ENCODE measurements at places on chromosomes 1 and 21. TPM values are rescaled to one million over a fixed set of nuclear protein-coding genes. Genes with fewer than 3 reads are reported as not detected.
A peak's percentile ranks its signal among the peaks of the same experiment; 100 is the strongest.

The DIO1 gene
- total RNA-seq: 39.4 TPM

The VHLL gene
- not detected for total RNA-seq

- no peak for DNase-seq
These were observed 5.8 kb downstream of the PDZK1 start for GRCh38 chr1:145701306-145701862.

DNA sequence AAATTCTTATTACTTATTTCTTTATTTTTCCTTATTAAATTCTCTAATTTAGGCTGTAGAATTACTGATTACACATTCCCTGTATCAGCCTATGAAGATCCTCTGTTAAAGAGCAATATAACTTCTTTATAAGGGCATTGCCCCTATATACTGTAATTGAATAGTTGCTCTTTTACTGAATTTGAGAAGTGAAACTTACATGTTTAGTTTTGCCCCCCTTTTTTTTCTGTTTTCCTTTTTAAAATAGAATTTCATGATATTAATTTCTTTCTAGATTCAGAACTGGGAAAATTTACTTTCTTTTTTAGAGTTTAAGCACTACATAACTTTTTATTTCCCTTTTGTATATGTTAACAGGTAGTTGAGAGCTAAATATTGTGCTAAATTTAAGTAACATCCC is 29.5 kb upstream of the PGM1 start:
- no peak for DNase-seq

The OR2T1 gene
- total RNA-seq: not detected

DNA sequence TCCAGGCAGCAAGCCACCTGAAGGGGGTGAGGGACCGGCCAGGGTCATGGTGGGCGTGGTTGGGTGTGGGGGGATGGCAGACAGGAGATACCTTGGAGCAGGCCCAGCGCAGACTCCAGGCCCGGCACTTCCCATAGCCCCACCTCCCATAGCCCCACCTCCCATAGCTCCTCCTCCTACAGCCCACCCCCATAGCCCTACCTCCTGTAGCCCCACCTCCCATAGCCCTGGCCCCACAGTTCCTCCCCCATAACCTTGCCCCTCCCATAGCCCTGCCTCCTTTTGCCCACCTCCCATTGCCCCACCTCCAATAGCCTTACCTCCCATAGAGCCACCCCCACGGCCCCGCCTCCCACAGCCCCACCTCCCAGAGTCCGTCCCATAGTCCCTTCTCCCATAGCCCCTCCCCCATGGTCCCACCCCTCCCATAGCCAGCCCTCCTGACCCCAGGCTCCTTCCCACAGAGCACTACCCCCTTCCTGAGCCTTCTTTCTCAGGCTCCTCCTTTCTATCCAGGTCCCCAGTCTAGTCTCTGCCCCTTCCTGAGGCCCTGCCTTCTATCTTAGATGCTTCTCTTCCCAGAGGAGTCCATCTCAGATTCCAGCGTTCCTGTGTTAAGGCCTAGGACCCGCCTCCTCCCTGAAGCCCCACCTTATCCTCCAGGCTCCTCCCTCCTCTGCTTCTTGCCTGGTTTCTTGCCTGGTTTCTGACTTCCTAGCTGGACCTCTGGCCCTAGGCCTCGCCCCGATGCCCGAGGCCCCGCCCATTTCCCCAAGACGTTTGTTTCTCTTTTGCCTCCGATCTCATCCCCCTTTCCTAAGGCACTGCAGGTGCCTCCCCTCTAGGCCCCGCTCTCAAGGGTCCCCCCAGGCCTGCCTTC is 46.8 kb downstream of the PTPRU start:
- peak; percentile 53 for DNase-seq

DNA sequence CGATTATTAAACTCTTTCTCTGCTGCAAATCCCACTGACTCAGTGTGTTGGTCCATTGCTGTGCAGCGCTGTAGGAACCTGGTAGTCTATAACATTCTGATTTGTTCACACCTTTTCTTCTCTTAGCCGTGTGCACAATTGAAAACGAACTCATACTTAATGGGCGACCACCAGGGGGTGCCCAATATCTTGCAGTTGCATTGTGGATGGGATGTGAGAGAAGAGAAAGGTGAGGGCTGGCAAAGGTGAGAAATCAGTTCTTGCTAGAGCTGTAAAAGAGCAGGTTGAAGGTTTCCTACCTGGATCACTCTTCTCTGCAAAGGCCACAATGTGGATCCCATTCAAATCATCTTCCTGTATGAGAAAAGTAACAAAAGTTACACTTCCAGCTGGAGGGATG is 51.0 kb downstream of the CASQ2 start:
- no peak for DNase-seq

GRCh38 chr1:54464477-54465146 is 58.4 kb upstream of the SSBP3 start:
- DNase-seq: no peak

- DNase-seq: no peak
These were observed 9.4 kb upstream of the POU3F1 start for GRCh38 chr1:38055965-38056364.

GRCh38 chr1:102191723-102192122 is 195.0 kb upstream of the OLFM3 start:
- DNase-seq: no peak

The NPHS2 gene
- total RNA-seq: not detected

- DNase-seq: no peak
These were observed 814 bp downstream of the A3GALT2 start for GRCh38 chr1:33319949-33320618.

The FAM72C gene
- total RNA-seq: not detected

DNA sequence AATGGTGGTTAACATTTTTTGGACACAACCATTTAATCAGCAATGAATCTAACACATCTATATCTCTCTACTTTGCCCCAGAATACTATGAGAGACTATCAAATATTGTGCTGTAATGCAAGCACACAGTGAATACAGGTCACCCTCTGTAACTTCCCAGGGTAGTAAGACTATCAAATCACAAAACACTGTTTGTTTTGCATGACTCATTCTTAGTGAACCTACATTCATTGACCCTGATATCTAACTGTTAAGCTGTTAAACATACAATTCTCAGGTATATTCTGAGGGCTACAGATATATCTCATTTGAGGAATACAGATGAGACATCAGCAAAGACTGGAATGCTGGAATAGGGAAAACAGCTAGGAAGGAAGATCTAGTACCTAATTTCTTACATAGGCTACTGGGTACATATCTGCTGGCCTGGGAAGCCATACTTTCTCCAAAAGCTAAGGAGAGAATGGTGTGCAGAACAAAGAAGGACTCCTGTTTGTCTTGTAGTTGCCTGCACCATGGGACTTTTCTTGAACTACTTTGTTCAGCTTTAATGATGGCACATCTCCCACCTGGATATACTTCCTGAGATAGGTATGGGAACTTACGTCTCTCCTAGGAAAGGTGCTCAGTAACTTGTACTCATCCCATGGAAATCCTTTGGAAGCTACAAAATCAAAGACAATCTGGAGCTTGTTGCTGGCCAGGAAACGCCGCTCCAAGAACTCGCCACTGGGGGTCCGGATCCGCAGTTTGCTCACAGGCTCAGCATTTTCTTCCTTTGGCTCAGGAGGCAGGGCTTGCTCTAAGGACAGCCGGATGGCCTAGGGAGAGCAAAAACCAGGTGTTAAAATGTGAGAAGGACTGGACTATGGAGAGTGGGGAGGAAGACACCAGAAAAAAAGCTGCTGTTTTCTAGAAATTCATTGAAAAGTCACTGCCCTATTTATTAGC is 51.9 kb upstream of the DMRTA2 start:
- no peak for DNase-seq

The PIK3R3 gene
- total RNA-seq: 3.1 TPM

The ATP6V1G3 gene
- total RNA-seq: not detected

GRCh38 chr1:61241411-61241838 is 159.1 kb downstream of the NFIA start:
- DNase-seq: no peak

The CFAP107 gene
- total RNA-seq: not detected

DNA sequence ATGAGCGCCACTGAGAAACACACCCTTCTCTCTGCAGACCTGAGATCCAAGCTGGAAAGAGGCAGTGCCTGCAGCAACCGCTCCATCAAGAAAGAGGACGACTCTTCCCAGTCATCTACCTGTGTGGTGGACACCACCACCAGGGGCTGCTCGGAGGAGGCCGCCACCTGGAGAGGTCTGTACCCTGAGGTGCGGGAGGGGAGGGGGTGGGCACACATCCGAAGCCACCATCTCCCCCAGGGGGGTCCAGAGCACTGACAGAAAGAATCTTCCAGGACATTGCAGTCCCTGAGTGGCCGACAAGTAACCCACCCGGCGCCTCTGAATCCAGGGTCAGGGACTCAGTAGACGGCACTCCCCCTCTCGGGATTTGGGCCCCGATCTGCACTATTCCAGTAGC is 23.0 kb downstream of the TMEM201 start:
- DNase-seq: no peak

GRCh38 chr1:73104749-73105148 is 822.4 kb upstream of the NEGR1 start:
- no peak for DNase-seq

DNA sequence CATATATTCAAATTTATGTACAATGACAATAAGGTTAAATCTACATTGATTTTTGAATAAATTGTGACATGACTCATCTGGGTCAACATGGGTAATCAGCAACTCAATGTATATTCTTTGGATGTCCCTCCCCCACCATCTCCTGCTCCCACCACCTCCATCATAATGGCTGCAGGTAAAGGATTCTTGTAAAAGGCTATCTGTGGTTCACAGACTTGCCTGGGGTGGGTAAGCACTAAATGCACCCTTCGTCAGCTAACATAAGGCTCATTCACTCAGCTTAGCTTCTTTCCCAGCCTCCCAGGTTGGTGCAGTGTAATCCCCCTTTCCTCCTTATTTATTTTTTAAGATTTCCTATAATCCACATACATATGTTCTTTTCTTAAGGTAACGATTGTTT is 355.7 kb upstream of the DPYD start:
- DNase-seq: no peak

DNA sequence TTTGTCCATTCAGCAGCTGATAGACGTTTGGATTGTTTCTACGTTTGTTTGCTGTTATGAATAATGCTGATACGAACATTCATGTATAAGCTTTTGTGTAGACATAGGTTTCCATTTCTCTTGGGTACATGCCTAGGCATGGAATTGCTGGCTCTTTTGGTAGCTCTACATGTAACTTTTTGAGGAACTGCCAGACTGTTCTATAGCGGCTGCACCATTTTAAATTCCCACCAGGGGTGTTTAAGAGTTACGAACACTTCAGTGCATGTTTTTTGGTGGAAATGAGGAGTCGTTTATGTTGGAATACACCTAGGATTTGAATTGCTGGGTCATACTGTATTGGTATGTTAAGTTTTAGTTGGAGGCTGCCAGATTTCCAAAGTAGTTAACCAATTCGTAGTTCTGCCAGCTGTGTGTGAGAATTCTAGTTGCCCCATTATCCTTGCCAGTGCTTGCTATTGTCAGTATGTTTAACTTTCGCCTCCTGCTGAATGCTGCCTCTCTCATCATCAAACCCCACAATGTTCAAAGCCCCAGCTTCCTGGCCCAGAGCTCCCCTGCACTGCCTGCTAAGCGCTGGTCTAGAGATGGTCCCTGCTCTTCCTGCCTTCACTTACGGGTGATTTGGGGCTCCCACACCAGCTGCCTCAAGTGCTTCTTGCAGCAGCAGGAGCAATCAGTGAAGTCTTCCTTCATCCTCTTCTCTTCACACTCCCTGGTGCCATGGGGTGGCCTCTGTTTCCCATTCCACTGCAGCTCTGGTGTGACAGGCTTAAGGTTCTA is 81.0 kb downstream of the MAN1C1 start:
- DNase-seq: no peak

- DNase-seq: peak; percentile 28
These were observed 36.7 kb upstream of the SLC19A1 start for GRCh38 chr21:45578811-45579381.

The NUP210L gene
- 0.10 TPM for total RNA-seq

- no peak for DNase-seq
These were observed 1943.0 kb downstream of the MRPL39 start for GRCh38 chr21:23664193-23664694.

The SLC44A5 gene
- total RNA-seq: 0.33 TPM

DNA sequence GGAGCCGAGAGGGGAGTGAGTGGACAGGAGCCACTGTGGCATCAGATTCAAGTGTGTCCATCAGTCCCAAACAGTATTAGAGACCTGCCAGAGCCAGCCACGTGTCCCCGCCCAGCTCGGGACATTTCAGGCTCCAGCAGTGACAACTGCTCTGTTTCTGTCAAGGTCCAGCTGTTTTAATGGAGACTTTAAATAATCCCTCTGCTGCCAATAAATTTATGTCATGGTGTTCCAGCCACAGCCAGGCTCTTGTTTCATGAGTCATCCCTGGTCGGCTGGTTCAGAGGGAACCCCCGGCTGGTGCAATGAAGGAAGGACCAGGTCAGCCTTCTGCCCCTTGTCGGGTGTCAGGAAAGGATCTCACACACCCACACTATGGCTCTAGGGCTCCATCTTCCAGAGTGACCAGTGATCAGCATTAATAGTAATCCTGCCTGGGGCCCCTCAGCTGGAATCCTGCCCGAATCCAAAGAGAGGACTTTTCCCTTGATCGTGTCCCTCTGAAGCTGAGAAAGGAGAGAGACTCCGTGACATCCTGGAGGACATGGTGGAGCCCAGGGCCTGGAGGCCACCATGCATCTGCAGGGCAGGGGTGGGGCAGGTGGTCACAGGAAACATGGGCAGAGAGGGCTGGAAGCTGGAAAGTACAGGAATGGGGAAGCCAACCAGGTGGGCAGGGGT is 197.3 kb downstream of the MATN1 start:
- DNase-seq: peak; percentile 36

The SELE gene
- total RNA-seq: 0.93 TPM

DNA sequence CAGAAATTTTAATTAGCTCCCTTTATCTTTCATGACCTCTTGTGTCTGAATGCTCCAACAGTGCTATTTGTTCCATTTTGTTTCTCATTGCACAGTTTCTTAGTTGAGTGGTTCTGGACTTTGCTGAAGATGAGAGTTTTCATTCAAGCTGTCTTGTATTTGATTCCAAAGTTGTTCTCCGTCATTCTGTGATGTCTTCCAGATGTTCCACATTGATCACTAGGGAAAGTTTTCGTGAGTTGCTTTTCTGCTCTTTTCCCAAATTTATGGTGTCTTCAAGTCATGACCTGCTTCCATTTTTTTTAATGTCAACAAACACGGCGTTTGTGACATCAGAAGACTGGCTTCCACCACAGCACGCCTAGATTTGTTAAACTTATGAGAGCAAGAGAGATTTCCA is 575.5 kb downstream of the MRPL39 start:
- DNase-seq: no peak

DNA sequence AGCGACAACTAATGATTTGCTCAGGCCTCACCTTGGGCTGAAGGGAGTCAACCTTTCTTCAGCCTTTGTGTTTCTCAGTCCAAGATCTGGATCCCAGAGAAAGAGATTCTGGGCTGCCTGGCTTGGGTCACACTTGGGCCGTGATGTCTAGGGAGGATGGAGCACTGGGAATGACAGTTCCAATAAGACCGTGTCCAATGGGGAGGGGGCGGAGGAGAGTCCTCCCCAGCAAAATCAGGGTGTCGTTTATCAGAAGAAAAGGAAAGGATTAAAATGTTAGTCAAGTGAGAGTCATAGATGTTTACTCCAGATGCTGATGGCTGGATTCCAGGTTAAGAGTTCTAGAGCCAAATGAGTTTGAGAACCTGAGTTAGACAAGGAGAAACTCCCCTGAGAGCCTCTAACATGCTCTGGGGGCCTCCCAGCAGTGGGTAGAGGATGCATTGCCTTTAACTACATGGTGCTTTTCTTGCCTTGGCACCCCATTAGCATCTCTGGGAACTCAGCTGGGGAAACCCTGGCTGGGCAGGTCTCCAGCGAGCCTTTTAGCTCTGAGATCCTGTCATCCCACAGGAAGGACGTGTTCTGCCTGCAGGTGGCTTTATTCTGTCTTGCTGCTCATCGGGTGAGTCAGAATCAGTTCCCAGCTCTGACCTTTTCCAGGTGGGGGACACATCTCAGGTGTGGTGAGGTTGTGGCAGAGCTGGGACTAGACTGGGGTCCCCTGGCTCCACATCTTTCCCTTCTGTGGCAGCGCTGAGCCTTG is 22.2 kb downstream of the NIPAL3 start:
- DNase-seq: no peak
